ENCODE measurements at places on chromosomes 16 and 17. TPM values are rescaled to one million over a fixed set of nuclear protein-coding genes. Genes with fewer than 3 reads are reported as not detected.

DNA sequence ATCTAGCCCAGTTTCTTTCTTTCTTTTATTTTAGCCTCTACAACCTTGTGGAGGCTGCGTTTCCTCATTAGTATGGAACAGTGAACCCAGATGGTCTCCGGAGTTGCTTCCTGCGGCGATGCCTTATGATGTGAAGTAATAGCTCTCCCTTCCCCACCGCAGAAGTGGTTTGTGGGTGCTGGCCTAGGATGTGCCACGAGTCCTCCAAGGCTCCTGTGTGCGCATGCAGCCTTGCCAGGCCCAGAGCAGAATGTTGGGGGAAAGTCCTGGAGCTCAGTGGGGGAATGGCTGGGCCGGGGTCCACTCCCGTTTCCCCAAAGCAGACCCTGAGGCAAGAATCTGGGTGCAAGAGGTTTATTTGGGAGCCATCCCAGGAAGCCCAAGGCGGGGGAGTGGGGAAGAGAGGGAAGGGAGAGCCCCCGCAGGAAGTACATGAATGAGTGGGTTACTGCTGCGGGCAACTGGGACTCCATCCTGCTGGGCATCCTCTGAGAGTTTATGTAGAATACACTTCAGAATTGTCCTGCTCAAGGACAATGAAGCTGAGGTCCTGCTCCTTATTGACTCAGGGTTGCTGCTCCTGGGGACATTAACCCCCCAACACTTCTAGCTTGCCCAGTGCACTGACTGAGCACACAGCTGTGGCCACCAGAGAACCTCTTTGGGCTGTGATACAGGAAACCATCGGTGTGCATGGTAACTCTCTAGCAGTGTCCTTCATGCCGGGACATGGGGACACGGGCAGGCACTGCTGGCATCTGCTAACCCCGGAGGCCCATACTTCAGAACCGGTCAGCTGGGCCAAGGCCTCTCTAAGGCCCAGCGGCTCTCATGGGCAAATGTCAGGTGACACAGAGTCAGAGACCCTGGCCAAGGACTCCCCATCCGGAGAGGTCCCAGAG is 3.7 kb upstream of the HCRT start:
- H3K27ac ChIP-seq = no peak overlapping the region
- no peaks in the 10 kb centered on the region for H3K36me3 ChIP-seq
- H3K4me3 ChIP-seq = no peak overlapping the region
- H3K27me3 ChIP-seq = no peaks in the 10 kb centered on the region
- H3K4me1 ChIP-seq = peaks cover 6% of the 10 kb centered on the region

DNA sequence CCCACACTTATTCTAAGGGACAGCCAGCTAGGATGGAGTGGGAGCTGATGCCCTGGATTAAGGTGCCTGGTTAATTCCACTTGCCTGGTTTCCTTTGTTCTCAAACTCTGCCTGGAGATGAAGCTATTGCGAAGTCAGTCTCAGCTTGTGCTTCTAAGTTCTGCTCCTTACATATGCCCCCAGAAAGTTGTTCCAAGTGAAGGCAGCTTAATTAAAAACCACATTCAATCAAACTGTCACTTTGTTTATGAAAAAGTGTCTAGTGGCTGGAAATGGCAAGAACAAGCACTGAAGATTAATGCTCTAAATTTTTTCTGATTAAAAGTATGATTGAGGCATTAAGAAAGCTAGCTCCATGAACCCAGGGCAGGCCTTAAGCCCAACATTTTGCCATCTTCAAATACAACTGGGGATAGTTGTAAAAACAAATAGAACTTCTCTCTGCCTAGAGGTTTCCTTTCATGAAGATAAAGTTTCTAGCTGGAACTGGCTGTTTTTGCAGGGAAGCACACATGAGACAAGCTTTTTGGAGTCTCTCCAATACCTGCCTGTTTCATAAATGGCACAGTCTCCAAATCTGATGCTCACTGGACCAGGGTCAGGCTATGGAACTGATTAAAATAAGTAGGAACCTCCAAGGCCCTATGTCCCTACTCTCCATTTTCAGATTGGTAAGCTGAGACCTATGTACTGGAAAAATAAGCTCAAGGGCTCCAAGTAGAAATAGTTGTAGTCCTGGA is 100.9 kb downstream of the GRIN2A start:
- no peaks in the 10 kb centered on the region for H3K27me3 ChIP-seq
- H3K4me3 ChIP-seq = no peak overlapping the region
- peak; percentile 89 for DNase-seq
- H3K27ac ChIP-seq = peak overlapping the region; percentile 75
- peaks cover 38% of the 10 kb centered on the region for H3K4me1 ChIP-seq

DNA sequence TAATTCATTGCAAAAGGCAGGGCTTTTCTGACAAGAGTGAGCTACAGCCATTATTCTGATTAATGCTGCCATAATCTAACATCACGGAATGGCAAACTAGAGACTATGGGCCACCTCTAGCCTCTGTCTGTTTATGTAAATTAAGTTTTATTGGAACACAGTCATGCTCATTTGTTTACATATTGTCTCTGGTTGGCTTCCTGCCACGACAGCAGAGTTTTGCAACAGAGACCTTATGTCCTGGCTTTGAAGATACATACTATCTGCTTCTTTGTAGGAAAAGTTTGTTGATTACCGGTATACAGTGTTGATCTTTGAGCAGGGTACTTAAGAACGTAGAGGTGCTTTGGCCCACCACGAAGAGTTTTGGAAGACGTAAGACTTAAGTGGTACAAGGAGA is 715.9 kb upstream of the RBFOX1 start:
- no peak overlapping the region for H3K4me3 ChIP-seq
- H3K27me3 ChIP-seq = no peaks in the 10 kb centered on the region
- H3K27ac ChIP-seq = no peak overlapping the region
- no peaks in the 10 kb centered on the region for H3K4me1 ChIP-seq
- H3K36me3 ChIP-seq = no peaks in the 10 kb centered on the region

DNA sequence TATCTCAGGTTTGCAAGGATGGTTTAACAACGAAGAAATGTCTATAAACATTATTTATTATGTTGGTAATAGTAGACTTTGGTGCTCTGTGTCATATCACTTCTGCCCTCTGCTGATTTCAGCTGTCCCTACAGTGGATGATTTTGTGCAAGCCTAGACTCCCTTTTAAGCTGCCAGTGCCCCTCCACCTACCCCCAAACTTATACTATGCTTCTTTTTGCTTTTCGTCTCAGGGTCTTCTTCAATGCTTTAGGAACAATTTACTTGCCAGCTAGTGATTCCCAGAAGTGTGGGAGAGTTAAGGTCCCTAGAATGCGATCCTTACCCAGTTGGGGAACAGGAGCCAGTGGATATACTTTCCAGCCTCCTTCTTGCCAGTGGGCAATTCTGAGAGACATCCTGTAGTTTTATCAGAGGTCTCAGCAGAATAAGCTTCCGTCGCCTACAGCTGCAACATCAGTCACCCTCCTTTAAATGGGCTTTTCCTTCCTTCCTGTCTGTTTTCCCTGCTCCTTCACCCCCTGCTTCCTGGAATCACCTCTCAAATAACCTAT is 4.1 kb downstream of the ICAM2 start:
- no peaks in the 10 kb centered on the region for H3K36me3 ChIP-seq
- no peak for DNase-seq
- no peaks in the 10 kb centered on the region for H3K4me1 ChIP-seq
- no peak overlapping the region for H3K4me3 ChIP-seq

- H3K4me1 ChIP-seq = no peaks in the 10 kb centered on the region
- no peaks in the 10 kb centered on the region for H3K36me3 ChIP-seq
- H3K27ac ChIP-seq = no peak overlapping the region
- no peak for DNase-seq
Measured at GRCh38 chr17:65977041-65977440, 214.9 kb downstream of the CEP112 start.

- H3K4me1 ChIP-seq = peaks cover 4% of the 10 kb centered on the region
- no peaks in the 10 kb centered on the region for H3K36me3 ChIP-seq
- H3K27ac ChIP-seq = no peak overlapping the region
- DNase-seq = peak; percentile 68
- H3K27me3 ChIP-seq = no peaks in the 10 kb centered on the region
Measured at GRCh38 chr16:50396761-50397535, 28.2 kb upstream of the BRD7 start.

The NPIPB6 gene
- total RNA-seq = 1.7 TPM

The RTN4RL1 gene
- total RNA-seq = 0.77 TPM

The KRT25 gene
- not detected for total RNA-seq

The SLC7A5 gene
- total RNA-seq = 815 TPM

All from astrocyte (in vitro differentiated cells and primary cell).